ENCODE measurements at places on chromosomes 6 and 20.

DNA sequence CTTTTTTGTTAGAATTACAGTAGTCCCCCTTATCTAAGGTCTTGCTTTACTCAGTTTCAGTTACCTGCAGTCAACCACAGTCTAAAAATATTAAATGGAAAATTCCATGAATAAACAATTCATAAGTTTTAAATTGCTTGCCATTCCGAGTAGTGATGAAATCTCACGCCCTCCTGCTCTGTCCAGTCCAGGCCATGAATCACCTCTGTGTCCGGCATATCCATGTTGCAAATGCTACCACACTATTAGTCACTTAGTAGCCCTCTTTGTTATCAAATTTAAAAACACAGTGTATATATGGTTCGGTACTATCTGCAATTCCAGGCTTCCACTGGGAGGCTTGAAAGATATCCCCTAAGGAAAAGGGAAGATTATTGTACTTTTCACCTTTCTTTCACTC, 164.6 kb upstream of the FAM83B start:
- DNase-seq: no peak

DNA sequence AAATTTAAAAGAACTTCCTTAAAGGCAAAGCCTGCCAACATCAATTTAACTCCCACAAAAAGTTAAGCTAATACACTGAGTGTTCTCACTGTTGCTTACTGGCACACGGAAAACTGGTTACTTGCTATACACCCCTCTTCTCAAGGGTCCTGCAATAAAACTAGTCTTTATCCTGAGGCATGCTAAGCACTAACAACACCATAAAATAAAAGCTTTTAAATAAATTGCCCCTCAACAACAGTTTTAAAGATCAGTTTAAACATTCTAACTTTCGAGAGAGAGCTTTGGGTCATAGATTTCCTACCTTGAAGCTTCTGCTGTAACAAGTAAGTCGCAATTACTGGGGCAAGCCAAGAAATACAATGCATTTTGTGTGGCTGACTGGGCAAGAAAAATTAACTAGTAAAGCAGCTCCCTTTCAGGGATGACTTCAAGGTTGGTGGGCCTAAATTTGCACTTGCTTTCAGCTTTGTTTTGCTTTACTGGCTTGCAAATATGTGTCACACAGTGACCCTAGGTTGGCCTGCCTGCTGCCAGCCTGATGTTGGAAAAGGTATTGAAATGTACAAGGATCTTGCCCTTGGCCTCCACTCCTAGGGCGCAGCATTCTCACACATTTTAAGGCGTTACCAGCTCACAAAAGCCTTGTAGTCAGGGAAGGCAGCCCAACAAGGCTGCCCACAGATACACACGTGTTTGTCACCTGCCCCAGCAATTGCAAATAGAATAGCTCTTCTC, 4.0 kb upstream of the HEY2 start:
- no peak for DNase-seq

GRCh38 chr6:147793871-147794643, 285.6 kb downstream of the SAMD5 start:
- no peak for DNase-seq

DNA sequence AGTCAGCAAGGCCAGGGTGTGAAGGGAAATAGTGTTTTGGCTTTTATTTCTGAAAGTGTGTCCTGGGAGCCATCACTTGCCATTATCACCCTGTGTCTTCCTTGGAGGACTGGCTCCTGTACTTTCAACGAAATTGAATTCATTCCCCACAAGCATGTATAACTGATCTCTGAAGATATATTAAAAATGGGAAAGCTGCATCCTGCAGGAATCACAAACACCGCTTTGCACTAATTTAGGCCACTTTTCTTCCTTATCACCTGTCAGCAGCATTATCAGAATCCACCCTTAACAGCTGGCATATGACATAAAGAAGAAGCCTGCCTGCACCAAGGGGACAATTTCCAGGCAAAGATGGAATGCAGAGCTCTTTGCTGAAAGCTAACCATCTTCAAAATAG, 56.2 kb downstream of the LAMP5 start:
- no peak for DNase-seq

- DNase-seq: no peak
These were observed 33.4 kb downstream of the PLN start for GRCh38 chr6:118581489-118581959.
